ENCODE measurements at places on chromosomes 4 and X. TPM values are rescaled to one million over a fixed set of nuclear protein-coding genes. Genes with fewer than 3 reads are reported as not detected.

Gene ZXDA
- total RNA-seq: 10.2 TPM

Gene DDIT4L
- total RNA-seq: 1.3 TPM

Gene IL13RA2
- 4.4 TPM for total RNA-seq

Gene FAM47A
- not detected for total RNA-seq

Gene GDI1
- total RNA-seq: 64.0 TPM

Gene DCAF8L2
- total RNA-seq: not detected

Gene RIPPLY1
- total RNA-seq: not detected

- peak; percentile 53 for DNase-seq
- no peaks in the 10 kb centered on the region for H3K36me3 ChIP-seq
- H3K27me3 ChIP-seq: peaks cover under 1% of the 10 kb centered on the region
- no peak overlapping the region for H3K27ac ChIP-seq
Measured at GRCh38 chr4:602559-602942, 22.8 kb upstream of the PDE6B start.

- H3K27me3 ChIP-seq: no peaks in the 10 kb centered on the region
- no peak overlapping the region for H3K27ac ChIP-seq
- H3K4me1 ChIP-seq: peaks cover 4% of the 10 kb centered on the region
- DNase-seq: no peak
Measured at GRCh38 chrX:129781680-129782495, 2.1 kb downstream of the SASH3 start.

- H3K27me3 ChIP-seq: no peaks in the 10 kb centered on the region
- no peak overlapping the region for H3K4me3 ChIP-seq
- H3K36me3 ChIP-seq: peaks cover 12% of the 10 kb centered on the region
Measured at GRCh38 chr4:5572114-5572513, 136.2 kb downstream of the EVC2 start.

- no peak overlapping the region for H3K27ac ChIP-seq
- H3K4me3 ChIP-seq: no peak overlapping the region
- no peaks in the 10 kb centered on the region for H3K4me1 ChIP-seq
- H3K27me3 ChIP-seq: no peaks in the 10 kb centered on the region
Measured at GRCh38 chr4:105050896-105051295, 95.8 kb upstream of the TET2 start.

GRCh38 chr4:172786039-172786792 is 382.4 kb upstream of the GALNT7 start:
- H3K36me3 ChIP-seq: no peaks in the 10 kb centered on the region
- H3K27me3 ChIP-seq: no peaks in the 10 kb centered on the region
- peak; percentile 27 for DNase-seq
- H3K4me3 ChIP-seq: no peak overlapping the region
- H3K27ac ChIP-seq: no peak overlapping the region

GRCh38 chr4:71501992-71502391 is 163.2 kb downstream of the SLC4A4 start:
- no peak for DNase-seq
- no peak overlapping the region for H3K4me3 ChIP-seq
- no peaks in the 10 kb centered on the region for H3K36me3 ChIP-seq
- no peaks in the 10 kb centered on the region for H3K27me3 ChIP-seq
- peaks cover 29% of the 10 kb centered on the region for H3K4me1 ChIP-seq

DNA sequence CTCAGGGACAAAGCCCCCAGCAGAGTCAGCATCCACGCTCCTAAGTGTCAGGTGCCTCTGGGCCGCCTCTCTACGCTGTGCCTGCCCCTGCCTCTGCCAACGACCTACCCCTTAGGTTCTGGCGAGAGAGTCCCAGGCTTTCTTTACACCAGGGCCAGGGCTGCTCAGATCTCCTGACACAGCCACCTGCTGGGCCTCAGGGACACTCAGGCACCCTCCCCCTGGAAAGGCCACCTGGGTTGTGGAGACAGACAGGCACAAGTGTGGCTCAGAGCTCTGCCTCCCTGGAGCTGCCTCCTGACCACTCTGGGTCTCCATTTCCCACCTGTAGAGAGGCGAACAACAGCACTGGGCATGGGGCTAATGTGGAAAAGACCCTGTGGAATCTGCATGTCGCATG is 90.0 kb upstream of the ADRA2C start:
- no peak for DNase-seq
- no peaks in the 10 kb centered on the region for H3K36me3 ChIP-seq
- H3K4me1 ChIP-seq: no peaks in the 10 kb centered on the region
- no peaks in the 10 kb centered on the region for H3K27me3 ChIP-seq
- no peak overlapping the region for H3K4me3 ChIP-seq
- H3K27ac ChIP-seq: no peak overlapping the region

- H3K27me3 ChIP-seq: no peaks in the 10 kb centered on the region
- no peak for DNase-seq
- H3K4me1 ChIP-seq: no peaks in the 10 kb centered on the region
- H3K36me3 ChIP-seq: no peaks in the 10 kb centered on the region
- H3K4me3 ChIP-seq: no peak overlapping the region
Measured at GRCh38 chr4:151801547-151802516, 41.0 kb upstream of the GATB start.

DNA sequence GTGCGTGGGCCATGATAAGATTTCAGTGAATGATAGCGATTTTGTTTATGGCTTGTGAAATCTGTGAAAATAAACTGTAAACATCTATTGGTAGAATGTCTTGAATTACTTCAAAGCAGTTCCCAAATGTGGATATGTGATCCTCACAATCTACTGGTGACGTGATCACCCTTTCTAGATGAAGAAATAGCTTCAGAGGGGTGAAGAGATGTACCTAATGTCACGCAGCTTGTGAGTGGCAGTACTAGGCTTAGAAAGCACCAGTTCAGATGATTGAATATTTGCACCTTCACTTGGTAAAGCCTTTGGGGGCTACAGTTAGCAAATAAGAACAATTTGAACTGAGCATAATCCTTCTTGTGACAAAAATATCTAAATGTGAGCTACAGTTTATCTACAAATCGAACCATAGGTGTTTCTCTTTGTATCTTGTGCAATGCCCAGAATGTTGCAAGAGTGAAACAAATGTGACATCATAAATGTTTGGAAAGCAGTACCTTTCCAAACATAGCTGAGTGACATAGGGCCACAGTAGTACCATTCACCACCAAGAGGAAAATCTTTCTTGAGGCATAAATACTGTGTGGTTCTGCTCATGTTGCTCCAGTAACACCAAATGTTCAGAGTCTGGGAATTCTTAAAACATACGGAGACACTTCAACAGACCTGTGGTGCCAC is 14.2 kb downstream of the PAK3 start:
- peaks cover 78% of the 10 kb centered on the region for H3K27me3 ChIP-seq
- H3K27ac ChIP-seq: no peak overlapping the region

GRCh38 chr4:184041156-184041555 is 136.0 kb downstream of the STOX2 start:
- no peak overlapping the region for H3K27ac ChIP-seq
- H3K4me3 ChIP-seq: no peak overlapping the region
- no peaks in the 10 kb centered on the region for H3K36me3 ChIP-seq
- no peaks in the 10 kb centered on the region for H3K27me3 ChIP-seq

- no peaks in the 10 kb centered on the region for H3K27me3 ChIP-seq
- no peaks in the 10 kb centered on the region for H3K4me1 ChIP-seq
- H3K36me3 ChIP-seq: no peaks in the 10 kb centered on the region
- no peak overlapping the region for H3K4me3 ChIP-seq
- no peak overlapping the region for H3K27ac ChIP-seq
- no peak for DNase-seq
Measured at GRCh38 chr4:175562542-175562941, 249.5 kb downstream of the GPM6A start.

DNA sequence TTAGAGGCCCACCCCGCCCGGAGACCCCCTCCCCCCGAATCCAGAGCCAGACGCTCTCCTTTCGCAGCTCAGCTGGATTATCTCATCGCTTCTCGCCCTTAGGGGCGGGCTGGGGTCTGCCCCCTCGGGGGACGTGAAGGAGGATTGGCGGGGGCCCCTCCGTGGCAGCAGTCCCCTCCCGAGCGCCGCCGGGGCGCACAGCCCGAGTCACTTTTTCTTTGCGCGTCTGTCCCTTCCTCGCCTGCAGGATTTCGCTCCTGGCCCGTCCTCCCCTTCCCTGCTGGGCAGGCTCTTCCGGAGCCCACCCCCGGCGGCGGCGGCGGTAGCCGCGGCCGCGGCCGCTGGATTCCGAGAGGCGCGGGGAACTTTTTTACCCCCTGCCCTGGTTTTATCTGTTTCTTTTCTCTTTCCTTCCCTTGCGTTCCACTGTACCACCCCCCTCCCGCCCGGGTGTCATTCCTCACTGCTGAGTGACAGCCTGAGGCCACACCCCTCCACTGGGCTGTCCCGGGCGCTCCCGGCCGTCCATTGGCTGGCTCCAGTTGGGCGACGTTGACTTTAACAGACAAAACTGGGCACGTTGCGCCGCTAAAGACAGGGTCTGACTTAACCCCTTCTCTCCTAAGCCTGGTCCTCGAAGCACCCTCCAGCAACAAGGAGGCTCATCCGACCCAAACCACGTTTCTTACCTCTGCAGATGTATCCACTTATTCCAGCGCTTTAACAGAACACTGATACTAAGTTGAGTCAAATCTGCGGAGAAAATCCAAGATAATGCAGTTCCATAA is 492 bp upstream of the NKX3-2 start:
- DNase-seq: peak; percentile 92
- H3K36me3 ChIP-seq: no peaks in the 10 kb centered on the region
- H3K27ac ChIP-seq: no peak overlapping the region
- H3K27me3 ChIP-seq: peaks cover 81% of the 10 kb centered on the region
- peak overlapping the region; percentile 47 for H3K4me3 ChIP-seq
- no peaks in the 10 kb centered on the region for H3K4me1 ChIP-seq

GRCh38 chr4:33914386-33914785 is 2329.9 kb downstream of the ARAP2 start:
- no peaks in the 10 kb centered on the region for H3K36me3 ChIP-seq
- DNase-seq: no peak
- no peak overlapping the region for H3K4me3 ChIP-seq
- no peaks in the 10 kb centered on the region for H3K4me1 ChIP-seq
- H3K27me3 ChIP-seq: no peaks in the 10 kb centered on the region
- H3K27ac ChIP-seq: no peak overlapping the region

- no peak for DNase-seq
- H3K36me3 ChIP-seq: no peaks in the 10 kb centered on the region
- peak overlapping the region; percentile 93 for H3K27ac ChIP-seq
Measured at GRCh38 chrX:40173143-40174000, 75.6 kb upstream of the BCOR start.

DNA sequence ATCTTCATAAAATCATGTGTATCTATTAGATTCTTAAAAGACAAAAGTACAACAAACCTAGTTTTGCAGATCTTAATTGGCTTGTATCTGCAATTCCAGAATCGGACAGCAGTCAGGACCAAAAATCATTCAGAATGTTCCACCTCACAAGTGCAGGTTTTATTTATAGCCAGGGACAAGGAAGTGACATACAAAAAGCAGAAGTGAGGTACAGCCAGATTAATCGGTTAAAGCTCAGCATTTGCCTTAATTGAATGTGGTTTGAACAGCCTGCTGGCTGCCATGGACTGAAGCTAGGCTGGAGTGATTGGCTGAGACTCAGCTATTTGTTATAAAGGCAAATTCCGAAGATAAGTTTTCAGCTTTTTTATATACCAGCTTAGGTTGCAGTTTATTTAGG is 932.6 kb downstream of the C4orf33 start:
- H3K36me3 ChIP-seq: no peaks in the 10 kb centered on the region
- no peaks in the 10 kb centered on the region for H3K4me1 ChIP-seq
- no peak overlapping the region for H3K4me3 ChIP-seq
- no peak for DNase-seq

DNA sequence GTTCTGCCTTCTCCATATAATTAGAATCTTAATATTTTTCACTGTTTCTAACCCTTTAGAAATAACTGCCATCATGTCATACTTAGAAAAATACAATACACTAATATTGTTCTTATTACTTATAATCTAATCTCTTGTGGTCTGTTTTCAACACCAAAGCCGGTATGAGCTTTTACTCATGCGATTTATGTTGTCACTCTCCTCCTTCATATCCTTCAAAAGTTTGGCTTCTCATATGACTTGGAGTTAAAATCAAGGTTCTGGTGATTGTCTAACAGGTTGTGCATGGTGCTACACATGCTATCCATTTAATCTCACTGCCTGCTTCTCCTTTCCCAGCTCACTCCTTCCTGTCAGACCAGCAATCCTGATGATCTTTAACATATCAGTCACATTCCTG is 1392.9 kb downstream of the ARAP2 start:
- H3K4me1 ChIP-seq: no peaks in the 10 kb centered on the region
- H3K27ac ChIP-seq: no peak overlapping the region
- no peaks in the 10 kb centered on the region for H3K36me3 ChIP-seq
- no peak for DNase-seq
- no peak overlapping the region for H3K4me3 ChIP-seq

DNA sequence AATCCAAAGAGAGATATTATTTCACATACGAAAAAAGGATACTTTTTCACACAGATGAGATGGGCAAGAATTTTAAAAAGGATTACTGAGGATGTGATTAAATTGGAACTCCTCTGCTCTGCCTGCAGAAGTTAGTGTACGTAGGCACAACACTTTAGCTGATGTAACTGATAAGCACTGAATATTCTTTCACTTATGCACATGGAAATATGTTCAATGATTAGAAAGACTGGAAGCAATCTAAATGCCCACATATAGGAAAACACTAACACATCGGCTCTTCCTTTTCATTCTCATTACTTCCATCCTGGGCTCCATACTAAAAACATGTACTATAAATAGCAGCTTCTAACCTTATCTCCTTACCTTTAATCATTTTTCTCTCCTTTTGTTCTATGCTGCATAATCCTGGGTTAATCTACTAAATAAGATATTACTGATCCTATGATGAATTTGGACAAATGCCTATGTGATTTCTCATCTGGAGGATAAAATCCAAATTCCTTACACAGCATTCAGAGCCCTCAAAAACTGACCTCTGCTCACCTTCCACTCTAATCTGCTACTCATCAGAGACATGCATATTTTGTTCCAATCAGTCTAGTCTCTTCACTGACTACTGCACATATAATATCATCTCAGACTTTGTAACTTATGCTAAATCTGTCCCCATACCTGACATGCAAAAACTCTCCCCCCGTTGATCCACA is 197.8 kb downstream of the PDGFC start:
- H3K4me1 ChIP-seq: peaks cover 12% of the 10 kb centered on the region
- no peak overlapping the region for H3K27ac ChIP-seq
- DNase-seq: no peak
- no peak overlapping the region for H3K4me3 ChIP-seq
- H3K36me3 ChIP-seq: no peaks in the 10 kb centered on the region

GRCh38 chr4:155657169-155657568 is 9.5 kb upstream of the GUCY1A1 start:
- no peak overlapping the region for H3K4me3 ChIP-seq
- peak; percentile 91 for DNase-seq
- H3K27me3 ChIP-seq: no peaks in the 10 kb centered on the region

GRCh38 chr4:145822581-145822980 is 116.0 kb downstream of the ZNF827 start:
- no peaks in the 10 kb centered on the region for H3K27me3 ChIP-seq
- no peak overlapping the region for H3K4me3 ChIP-seq
- H3K36me3 ChIP-seq: no peaks in the 10 kb centered on the region
- DNase-seq: no peak

DNA sequence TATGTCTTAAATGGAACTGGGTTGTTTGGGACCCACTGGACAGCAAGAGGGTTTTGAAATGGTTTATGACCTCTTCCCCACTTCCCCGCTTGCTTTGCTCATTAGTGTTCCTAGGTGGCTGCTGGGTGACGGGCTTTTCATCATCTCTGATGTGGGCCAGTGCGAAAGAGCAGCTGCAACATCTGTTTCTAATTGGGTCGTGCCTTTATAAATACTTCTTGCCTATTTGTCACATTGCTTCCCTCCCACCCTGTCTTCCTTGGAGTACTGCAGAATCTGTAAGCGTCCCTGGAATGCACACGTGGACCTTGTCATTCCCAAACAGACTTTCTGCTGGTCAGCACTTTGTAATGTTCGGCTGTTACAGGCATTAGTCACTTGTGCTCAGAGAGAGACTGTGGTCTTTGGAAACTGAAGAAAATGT is 35.2 kb downstream of the SEPTIN11 start:
- DNase-seq: peak; percentile 97
- H3K27me3 ChIP-seq: no peaks in the 10 kb centered on the region
- H3K4me1 ChIP-seq: peaks cover 18% of the 10 kb centered on the region
- peak overlapping the region; percentile 41 for H3K27ac ChIP-seq

Measured in lung (tissue), 17 donors.